GM18507 (cell line): ENCODE measurements at places on chromosomes 7 and 10.

GRCh38 chr10:69492746-69493462 is 41.6 kb downstream of the TSPAN15 start:
- no peak for DNase-seq

GRCh38 chr10:100311298-100311697 is 18.7 kb downstream of the PKD2L1 start:
- DNase-seq: no peak

DNA sequence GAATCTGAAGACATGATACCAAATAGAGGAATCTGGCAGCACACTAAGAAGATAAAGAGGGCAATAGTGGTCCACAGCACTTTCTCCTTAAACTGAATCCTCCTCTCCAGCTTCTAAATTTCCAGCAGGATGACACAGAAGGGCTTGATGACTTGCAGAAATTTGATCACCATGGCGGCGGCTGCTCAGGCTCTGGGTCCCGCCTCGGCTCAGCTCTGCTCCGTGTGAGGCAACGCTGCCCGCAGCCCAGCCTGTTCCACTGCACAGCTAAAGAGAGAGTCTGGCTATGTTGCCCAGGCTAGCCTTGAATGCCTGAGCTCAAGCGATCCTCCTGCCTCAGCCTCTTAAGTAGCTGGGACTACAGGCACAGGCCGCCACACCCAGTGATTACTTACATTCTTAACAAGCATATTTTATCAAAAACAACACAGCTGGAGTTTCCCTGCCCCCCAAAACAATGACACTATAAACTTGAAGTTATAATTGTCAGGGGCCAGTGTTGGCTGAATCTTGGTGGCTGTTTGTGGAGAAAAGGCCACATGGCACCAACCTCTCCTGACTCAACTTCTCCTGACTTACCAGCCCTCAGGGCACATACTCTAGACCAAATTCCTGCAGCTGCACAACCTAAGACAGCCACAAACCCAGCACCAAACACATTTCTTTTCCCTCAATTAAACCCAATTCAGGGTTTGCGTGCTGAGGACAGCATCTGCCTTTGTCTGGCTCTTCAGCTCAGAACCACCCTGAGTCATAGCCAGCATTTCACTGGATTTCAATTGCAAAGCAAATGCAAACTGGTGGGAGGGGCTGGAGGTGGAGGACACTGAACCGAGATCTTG is 11.6 kb upstream of the TNPO3 start:
- no peak for DNase-seq

- DNase-seq: no peak
Measured at GRCh38 chr10:123146894-123147634, 872 bp upstream of the HMX2 start.

- DNase-seq: no peak
Measured at GRCh38 chr10:110858297-110858934, 13.3 kb upstream of the PDCD4 start.

DNA sequence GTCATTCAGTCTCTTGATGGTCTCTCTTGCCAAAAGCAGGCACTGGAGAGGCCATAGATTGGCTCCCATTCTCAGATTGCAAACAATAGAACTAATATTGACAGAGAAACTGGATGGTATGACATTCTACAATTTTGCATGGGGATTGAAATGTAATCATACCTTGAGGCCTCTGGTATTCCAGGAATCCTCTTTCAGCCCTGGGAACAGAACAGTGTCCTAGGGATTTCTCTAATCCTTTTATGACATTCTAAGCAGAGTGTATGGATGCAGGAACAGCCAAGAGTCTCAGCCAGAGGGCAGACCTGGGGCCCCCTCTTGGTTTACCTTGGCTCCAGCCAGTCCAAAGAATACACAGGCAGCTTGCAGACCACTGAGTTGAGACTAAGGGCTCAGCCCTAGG is 206.4 kb downstream of the KCNMA1 start:
- DNase-seq: no peak

GRCh38 chr7:10192074-10192473 is 781.6 kb upstream of the PHF14 start:
- no peak for DNase-seq

DNA sequence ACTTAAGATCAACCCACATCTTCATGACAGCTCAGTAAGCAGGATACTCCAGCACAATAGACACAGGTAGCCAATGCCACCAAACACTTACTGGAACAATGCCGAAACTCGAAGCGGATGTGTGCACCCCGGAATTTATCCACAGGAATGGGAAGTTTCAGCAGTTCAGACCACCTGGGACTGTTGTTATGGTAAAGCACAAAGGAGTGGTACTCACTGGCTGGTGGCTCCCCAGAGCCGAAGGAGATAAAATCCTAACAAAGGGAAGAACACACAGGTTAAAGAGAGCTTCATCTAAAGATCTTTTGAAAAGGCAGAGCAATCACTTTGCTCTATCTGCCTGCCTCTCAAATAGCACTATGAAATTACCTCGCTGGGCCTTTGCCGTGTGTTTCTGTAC is 305.9 kb downstream of the DOCK4 start:
- no peak for DNase-seq

GRCh38 chr7:138325434-138325833 is 134.6 kb upstream of the TRIM24 start:
- DNase-seq: no peak

GRCh38 chr10:44958898-44959246 is 730 bp upstream of the RASSF4 start:
- no peak for DNase-seq

DNA sequence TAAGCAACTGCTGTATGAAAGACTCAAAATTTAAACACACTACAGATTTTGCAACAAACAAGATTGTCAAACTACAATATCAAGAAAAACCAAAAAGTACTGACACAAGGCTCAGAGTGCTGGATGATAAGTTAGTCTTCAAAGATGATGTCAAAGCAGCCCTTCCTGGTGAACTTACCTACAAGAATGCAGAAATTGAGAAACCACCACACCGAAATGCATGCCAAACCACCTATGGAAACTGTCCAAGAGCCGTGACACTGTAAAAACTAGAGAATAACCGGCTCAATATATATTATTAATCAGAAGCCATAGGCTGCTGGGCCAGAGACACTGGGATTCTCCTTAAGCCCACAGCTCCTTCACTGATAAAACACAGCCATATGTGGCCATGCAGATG is 25.3 kb downstream of the DENND11 start:
- no peak for DNase-seq

DNA sequence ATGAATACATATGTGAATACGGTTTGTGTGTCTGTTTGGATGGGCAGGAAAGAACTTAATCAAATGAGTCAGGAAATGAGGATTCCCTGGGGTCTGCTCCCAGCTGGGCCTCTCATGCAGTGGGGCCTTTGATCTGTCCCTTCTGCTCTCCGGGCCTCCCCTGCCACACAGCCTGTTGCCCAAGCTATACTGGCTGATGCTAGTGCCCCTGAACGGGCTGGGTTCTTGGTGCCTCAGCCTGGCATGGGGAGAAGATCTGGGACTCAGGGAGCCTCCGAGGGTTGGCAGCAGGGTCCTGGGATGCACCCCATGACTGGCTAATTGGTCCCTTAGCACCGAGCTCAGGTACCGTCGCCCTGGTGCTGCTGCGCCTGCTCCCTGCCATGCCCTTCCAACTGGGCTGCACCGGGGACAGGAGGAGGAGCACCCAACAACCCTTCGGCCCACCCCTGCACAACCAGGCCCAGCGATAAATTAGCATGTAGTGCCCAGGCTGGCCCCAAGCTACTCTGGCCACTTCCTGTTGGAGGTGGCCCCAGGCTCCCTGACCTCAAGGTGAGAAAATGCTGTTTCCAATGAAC is 59.9 kb upstream of the DUSP5 start:
- no peak for DNase-seq

DNA sequence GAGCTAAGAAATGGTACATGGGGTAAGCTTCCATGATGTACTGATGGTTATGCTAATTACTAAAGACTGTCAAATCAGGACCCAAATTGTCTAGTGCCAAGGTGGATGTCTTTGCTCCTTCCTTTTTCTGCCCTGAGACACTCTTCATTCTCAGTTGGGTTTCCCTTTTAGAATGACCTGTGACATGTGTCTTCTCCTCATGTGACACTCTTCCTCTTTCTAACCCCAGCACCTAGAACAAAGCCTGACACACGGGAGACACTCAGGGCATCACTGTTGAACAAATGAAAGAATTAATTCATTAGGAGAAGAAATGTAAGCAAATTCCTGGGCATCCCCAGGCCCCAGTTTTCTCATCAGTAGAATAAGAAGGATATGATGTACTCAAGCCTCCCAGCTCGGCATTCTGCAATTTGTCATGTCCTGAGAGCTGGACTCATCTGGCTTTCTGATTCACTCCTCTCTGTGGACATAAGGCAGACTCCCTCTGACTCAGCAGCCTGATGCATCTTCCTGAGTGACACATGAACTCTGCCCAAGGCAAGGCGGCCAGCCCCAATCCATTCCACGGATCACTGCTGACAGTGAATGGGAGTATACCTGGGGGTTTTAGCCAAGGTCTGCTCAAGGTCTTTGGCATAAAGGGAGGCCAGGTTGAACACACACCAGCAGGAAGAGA is 473.8 kb downstream of the KCNMA1 start:
- no peak for DNase-seq

DNA sequence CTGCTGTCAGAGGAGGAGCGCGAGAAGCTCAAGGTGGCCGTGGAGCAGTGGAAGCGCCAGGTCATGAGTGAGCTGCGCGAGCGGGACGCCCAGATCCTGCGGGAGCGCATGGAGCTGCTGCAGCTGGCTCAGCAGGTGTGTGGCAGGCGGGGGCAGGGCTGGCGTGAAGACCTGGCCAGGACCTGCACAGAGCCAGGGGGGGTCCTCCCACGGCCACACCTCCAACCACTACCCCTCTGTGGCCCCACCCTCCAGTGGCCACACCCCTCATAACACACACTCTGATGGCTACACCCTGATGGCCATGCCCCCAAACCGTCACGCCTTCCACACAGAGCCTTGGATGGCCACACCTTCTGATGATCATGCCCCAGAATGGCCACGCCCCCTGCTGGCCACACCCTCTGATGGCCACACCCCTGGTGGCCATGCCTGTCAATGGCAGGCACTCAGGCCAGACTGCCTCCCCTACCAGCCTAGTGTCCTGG is 23.4 kb upstream of the DPYSL4 start:
- DNase-seq: no peak

- DNase-seq: no peak
Measured at GRCh38 chr10:50552308-50552707, 71.4 kb downstream of the SGMS1 start.

GRCh38 chr7:105600720-105601550 is 19.6 kb upstream of the EFCAB10 start:
- no peak for DNase-seq

DNA sequence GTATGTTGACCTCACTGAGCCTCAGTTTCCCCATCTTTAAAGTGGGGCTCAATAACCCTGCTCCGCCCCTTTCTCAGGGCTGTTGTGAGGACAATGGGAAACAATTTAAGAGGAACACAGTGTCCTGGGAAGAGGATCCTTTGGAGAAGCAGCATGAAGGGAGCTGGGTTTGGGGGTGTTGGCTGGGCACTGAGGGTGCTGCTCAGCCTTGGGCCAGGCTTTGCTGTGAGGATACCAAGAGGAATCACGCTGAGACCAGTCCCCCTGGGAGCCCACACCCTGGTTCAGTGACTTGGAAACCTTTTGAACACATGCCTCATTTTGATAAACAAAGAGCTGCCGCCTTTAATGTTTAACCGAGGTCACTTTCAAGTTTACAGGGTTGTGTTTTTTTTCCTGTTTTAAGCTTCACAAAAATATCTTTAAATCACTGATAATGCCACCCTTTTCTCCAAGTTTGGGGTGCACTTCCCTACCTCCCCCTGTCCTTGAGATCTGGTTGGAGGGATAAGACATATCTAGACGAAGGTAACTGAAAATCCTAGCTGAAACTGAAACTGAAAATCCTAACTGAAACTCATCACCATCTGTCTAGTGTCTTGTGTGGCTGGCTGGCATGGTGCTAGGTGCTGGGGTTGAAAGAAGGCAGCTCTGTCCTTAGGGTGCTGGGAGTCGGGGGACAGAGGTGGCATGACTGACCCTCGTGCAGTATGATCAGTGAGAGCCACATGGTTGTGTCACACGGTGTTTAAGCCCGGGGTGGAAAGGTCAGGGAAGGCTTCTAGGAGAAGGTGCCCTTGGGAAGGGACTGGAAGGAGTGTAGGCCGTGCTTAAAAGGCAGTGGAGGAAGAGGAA is 27.7 kb downstream of the ZNF775 start:
- no peak for DNase-seq

GRCh38 chr7:123977081-123977480 is 52.0 kb downstream of the SPAM1 start:
- DNase-seq: no peak

GRCh38 chr7:141974831-141975230 is 1.3 kb upstream of the TAS2R38 start:
- no peak for DNase-seq

GRCh38 chr7:130896898-130897514 is 163.0 kb upstream of the KLF14 start:
- peak; percentile 54 for DNase-seq

DNA sequence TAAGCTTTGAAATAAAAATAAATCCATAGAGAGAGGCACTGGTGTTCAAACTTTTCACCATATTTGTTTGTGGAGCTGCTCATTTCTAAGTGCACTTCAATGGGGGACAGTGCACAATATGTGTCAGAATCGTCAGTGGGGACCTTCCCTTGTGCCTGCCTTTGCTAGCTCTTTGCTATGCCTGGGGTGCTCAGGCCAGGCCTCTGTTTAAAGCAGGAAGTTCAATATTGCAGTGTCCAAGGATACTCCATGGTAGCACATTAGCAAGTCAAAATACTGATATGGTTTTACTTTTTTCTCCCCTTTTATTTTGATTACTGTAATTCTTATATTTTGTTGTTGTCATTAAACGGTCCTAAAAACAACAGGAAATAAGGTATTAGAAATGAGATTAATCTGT is 113.4 kb downstream of the POU6F2 start:
- no peak for DNase-seq

DNA sequence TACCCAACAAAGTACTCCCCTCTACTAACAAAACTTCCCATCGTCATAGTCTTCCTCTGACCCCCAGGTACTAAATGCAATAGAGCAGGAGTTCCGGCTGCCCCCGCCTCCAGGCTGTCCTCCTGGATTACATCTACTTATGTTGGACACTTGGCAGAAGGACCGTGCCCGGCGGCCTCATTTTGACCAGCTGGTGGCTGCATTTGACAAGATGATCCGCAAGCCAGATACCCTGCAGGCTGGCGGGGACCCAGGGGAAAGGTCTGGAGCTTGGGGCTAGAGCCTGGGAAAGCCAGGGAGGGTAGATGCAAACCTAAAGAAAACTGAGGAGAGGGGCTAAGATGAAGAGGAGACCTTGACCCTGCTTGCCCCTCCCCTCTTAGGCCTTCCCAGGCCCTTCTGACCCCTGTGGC is 15.3 kb downstream of the EPHB6 start:
- DNase-seq: no peak

DNA sequence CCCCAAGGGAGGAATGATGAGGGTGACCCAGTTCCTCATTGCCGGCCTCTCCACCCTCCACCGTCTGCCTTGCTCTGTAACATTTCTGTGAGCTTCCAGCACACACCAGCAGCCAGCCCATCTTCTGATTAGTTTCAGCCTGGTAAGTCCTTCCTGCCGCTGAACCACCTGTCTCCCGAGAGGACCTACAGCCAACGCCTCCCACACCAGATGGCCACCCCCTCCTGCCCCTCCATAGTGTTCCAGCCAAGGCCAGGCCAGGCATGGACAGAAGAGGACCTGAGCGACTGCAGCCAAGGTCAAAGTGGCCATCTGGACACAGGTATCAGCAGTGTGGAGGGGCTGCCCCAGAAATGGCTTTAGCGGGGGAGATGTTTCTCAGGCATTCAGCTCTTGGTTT is 170.7 kb upstream of the CTBP2 start:
- DNase-seq: no peak

GRCh38 chr7:55308186-55308929 is 56.8 kb upstream of the LANCL2 start:
- no peak for DNase-seq
